KG1 (cell line): ENCODE measurements at places on chromosomes 1 and 21.

GRCh38 chr1:13828454-13829151, 128.6 kb downstream of the PRDM2 start:
- no peak for DNase-seq

DNA sequence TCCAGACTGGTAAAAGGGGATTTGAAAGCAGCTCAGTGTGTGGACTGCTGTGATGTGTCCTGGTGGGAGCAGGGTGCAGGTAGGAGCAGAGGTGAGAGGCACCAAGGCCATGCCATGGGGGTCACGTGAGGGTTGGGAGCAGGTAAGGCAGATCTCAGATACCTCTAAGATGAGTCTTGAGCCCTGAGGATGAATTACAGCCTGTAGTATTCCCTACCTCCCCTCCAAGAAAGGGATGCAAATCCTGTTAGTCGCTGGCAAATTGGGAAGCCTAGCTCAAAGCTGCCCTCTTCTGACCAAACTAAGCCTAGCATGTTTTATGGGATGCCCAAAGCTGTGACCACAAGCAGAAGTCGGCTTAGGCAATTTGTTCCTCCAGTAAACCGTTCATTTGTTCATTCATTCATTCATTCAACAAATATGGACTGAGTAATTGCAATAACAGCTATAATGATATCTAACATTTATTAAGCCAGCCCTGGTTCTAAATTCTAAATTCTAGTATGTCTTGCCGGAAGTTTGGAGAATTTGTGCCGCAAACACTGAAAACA, 3.9 kb upstream of the NUAK2 start:
- no peak for DNase-seq

- no peak for DNase-seq
These were observed at the start of gene AGPAT3 for GRCh38 chr21:43864962-43865539. Gene AGPAT3, plus strand, starts transcription at chr21:43865223. Its CDS starts 94,459 bp downstream, at chr21:43959682.

GRCh38 chr1:226548256-226549093, at the start of gene STUM:
Gene STUM, plus strand, starts transcription at chr1:226548764. Its CDS starts 141 bp downstream, at chr1:226548905.
- no peak for DNase-seq

DNA sequence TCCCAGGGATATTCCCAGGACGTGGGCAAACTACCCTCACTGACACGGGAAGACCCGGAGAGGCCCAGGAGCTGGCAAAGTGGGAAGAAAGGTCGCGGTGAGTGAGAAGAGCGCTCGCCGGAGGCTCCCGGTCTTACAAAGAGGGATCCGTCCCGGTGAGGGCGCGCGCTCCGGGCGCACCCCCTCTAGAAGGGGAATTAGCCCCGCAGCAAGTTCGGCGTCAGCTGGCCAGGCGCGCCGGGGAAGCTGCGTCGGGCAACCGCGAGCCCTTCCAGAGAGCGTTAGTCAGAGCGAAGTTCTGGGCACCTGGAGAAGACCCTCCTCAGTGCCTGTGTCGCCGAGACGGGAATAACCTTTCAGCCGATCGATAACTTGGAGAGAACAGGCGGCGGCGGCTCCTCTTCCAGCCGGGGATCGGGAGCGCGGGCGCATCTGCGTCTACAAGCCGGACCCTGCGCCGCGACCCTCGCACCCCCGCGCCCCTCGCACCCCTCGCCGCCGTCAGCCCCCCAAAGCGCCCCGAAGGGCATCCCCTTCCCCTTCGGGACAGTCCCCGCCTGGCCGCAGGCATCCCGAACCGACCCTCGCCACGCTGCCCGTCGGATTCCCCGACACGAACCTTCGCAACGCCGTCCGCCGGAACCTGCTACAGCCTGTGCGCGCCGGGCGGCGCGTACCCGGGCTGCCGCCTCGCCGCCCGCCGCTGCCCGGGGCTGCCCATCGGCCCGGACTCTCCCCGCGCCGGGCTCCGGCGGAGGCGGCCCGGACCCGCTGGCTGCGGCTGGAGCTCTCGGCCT, 485 bp downstream of the SIPA1L2 start:
- no peak for DNase-seq

- DNase-seq: no peak
These were observed 20.1 kb downstream of the LBR start for GRCh38 chr1:225407755-225408154.

- DNase-seq: no peak
These were observed 1.5 kb downstream of the GRIK3 start for GRCh38 chr1:37032660-37033354.

DNA sequence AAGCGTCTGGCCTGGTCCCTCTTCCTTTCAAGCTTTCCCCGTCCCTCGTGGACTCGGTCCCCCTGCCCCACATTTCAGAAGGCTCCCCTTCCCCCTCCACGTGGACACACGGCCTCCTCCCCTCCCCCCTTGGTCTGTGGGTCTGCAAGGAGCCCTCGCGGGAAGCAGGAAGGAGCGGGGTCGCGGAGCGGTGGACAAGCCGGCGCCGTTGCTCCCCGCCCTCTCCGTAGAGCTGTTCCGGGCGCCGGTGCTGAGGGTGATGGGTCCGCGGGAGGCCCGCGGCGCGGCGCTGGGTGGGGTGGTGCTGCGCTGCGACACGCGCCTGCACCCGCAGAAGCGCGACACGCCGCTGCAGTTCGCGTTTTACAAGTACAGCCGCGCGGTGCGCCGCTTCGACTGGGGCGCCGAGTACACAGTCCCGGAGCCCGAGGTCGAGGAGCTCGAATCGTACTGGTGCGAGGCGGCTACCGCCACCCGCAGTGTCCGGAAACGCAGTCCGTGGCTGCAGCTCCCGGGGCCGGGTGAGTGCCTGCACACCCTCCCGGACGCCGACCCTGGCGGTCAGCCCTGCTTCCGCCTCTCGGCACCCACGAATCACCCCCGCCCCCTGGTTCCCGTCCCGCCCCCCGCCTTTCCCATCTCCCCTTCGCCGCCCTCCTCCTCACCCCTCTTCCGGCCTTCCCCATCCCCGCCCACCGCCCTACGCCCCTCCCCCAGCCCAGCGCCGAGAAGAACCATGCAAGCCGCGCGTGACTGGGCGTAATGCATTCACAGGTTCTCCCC, 5.3 kb downstream of the FCRLB start:
- peak; percentile 24 for DNase-seq

DNA sequence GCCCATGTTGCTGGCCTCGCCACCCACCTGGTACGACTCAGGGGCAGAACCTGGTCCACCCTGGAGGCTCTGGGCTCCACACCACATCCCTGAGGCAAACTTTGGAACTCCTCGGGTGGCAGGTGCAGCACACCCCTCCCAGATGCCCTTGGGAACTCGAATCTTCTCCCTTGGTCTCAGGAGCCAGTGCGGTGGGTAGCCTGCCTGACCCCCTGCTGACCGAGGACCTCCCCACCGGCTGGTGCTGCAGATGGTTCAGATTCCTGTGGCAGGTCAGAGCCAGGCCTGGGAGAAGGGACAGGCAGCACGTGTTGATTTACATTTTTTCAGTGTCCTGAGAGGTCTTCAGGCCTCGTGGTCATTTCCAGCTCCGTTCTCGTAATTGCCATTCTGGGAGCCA, 6.3 kb upstream of the CFAP410 start:
- DNase-seq: no peak

- no peak for DNase-seq
These were observed 3.3 kb downstream of the CSRP1 start for GRCh38 chr1:201503397-201504176.

- DNase-seq: no peak
These were observed 791 bp upstream of the STUM start for GRCh38 chr1:226547754-226548191.

GRCh38 chr1:212987702-212988322, 27.9 kb downstream of the ANGEL2 start:
- no peak for DNase-seq

DNA sequence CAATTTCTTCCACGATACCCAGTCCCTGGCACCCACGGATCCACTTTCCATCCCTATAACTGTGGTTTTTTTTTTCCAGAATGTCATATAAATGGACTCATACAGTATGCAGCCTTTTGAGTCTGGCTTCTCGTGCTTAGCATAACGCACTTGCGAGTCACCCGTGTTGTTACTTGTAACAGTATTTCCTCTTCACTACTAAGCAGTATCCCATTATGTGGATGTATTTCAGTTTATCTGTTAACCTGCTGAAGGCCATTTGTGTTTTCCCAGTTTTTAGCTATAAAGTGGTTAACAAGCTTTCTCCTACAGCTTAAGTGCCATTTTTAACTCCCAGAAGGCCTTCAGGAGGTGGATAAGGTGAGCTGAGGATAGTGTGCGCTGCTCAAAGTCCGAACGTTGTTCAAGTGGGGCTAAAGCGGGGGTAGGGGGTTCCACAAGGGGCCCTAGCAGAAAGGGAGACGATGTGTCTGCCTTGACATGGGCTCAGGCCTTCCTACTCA, 829 bp downstream of the ADAR start:
- no peak for DNase-seq

- no peak for DNase-seq
These were observed 123.0 kb upstream of the IGSF21 start for GRCh38 chr1:17984583-17984982.

DNA sequence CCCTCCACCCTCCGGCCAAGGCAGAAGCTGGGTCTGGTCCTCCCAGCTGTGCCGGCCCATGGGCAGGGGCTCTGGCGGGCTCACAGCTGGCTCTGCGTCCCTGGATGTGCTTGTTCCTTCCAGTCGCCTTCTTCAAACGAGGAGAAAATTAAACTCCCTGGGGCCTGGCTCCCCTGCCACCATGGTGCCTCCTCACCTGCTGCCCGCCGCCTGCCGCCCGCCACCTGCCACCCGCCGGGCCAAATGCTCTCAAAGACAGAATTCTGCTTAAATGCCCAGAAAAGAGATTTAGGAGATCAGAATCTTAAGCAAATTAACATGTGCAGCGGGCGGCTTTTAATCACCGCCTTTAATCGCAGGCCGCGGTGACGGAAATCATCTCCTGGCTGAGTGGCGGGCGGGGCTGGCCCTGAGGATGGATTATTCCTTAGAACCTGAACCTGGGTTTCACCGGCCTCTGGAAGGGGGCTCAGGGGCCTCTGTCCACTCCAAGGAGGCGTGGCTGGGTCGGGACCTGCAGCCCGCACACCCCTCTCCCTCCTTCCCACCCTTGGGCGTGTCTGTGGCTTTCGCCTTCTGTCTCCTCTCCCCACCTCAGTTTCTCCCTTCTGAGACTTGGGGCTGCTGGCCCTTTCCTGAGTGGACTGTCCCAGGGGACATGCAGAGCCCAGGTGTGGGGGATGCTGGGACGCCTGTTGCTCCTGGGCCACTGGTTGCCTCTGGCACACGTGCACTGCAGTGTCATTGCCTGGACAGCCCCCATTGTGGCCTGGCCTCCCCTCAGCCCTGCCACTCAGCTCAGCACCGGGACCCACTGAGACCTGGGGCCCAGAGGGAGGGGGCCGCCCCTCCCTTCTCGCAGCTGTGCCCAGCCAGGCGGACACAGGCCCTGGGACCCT, 10.5 kb upstream of the PLCH2 start:
- DNase-seq: no peak

- DNase-seq: no peak
These were observed 118.0 kb upstream of the IPO9 start for GRCh38 chr1:201710632-201711597.

GRCh38 chr1:85580872-85581801, 576 bp downstream of the CCN1 start:
- DNase-seq: peak; percentile 75

GRCh38 chr1:26403656-26404055, 7.0 kb upstream of the LIN28A start:
- DNase-seq: no peak

DNA sequence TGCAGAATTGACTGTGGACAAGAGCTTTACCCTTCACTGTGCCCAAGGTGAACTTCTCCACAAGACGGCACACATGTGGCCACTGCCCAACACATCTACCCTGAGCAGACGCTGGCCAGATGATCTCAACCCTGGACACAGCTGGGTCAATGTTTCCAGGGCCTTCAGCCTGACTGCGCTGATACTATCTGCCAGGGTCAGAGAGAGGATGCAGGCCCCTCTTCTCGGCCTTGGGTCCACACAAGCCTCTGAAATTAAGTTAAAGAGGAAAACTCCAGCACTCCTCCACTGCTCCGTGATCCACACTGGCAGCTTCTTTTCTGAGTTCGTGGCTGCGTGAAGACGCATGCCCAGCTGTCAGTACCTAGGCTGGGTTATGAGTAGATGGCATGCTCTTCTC, 58.1 kb downstream of the GLIS1 start:
- no peak for DNase-seq

- DNase-seq: no peak
These were observed 31.8 kb upstream of the KCNQ4 start for GRCh38 chr1:40751802-40752201.

- no peak for DNase-seq
These were observed 66.1 kb downstream of the PLXNA2 start for GRCh38 chr1:208178091-208178529.

DNA sequence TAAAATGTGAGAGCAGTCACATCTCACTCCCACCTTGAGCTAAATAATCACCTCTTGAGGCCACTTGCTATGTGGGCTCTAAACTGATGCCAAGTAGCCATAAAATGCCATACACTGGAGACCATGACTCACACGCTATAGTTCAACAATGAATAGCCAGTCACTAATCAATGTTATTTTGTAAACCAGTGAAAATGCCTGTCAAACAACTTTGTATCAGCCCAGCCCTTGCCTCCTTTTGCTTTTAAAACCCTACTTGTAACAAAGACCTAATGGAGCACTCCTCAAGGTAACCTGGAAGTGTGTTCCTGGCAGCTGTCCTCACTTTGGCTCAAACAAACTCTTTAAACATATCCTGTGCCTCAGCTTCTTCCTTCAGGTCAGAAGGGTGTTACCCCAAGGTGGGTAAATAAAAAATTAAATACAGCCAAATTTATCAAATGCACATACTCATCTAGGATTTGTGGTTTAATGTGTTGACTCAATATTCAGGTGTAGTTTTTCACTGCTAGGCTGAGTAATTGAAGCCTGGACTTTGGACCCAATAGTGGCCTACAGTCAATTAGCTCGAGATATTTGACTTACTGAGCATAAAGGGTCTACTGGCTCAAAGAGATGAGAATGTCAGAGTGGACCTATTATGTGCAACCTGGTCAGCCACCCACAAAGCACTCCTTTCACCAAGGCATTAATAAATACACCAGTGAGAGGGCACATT, 154.3 kb downstream of the COQ8A start:
- DNase-seq: no peak

GRCh38 chr1:152505083-152505482, 5.5 kb upstream of the LCE5A start:
- DNase-seq: no peak

DNA sequence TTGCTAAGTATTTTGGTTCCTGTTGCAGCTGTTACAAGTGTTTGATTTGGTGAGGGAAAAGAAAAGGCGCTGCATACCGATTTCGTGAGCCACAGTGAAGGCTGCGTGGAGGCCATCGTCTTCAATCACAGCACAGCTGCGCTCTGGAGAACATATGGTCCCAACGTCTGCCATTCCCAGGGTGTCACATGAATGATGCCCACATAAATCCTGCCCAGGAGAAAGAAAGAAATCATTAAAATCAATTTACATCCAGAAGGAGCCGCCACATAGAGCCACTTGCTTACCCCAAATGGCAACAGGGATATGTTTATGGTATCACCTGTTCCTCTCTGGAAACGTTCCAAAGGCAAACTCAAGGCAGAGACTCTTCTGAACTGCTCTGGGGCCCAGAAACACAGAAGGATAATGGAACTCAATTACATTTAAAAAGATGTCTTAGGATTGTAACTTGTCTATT, 12.2 kb downstream of the ADAMTS5 start:
- DNase-seq: no peak

- DNase-seq: peak; percentile 68
These were observed 12.7 kb upstream of the DYNLT5 start for GRCh38 chr1:66739401-66740157.

- no peak for DNase-seq
These were observed 66.6 kb upstream of the ADAMTS5 start for GRCh38 chr21:27033471-27033870.

GRCh38 chr1:5745800-5746610, 246.2 kb downstream of the NPHP4 start:
- DNase-seq: peak; percentile 11

GRCh38 chr1:93255222-93256079, 74.9 kb downstream of the CCDC18 start:
- DNase-seq: no peak
